Activated naive CD4-positive, alpha-beta T cell treated with anti-CD3 and anti-CD28 coated beads, Interleukin-2, amount 50 U/mL, for 72 hours (primary cell): ENCODE measurements at places on chromosomes 16 and 17. TPM values are rescaled to one million over a fixed set of nuclear protein-coding genes. Genes with fewer than 3 reads are reported as not detected.

Gene LUC7L
- total RNA-seq: 88.3 TPM

Gene TBX21
- 73.5 TPM for total RNA-seq

DNA sequence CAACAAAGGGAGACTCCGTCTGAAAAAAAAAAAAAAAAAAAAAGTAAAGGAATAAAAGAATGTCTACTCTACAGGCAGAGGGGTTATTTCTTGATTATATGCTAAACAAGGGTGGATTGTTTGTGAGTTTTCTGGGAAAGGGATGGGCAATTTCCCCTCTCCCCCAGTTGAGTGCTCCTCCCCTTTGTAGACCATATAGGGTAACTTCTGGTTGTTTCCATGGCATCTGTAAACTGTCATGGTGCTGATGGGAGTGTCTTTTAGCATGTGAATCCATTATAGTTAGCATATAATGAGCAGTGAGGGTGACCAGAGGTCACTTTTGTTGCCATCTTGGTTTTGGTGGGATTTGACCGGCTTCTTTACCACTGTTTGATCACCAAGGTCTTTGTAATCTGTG, 4.2 kb upstream of the NME1 start:
- DNase-seq: no peak

GRCh38 chr17:27981978-27982377, 60.5 kb upstream of the NLK start:
- no peak for DNase-seq

DNA sequence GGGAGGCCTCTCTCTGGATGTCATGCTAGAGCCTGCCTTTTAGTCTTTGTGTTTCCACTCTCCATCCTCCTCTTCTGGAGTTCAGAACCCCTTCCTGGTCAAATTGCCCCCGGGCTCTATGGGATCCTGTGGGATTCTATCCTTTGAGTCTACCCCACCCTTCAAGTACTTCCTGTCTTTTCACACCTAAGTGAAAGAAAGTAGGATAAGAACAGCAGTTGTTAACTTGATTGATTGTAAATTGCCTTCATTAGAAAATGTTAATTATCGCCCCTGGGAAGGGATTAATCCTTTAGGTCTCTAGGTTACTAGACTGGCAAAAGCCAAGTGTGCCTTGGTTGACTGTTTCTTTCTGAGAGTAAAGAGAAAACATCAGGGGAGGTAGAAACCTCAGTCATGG, 30.1 kb downstream of the PRKCB start:
- no peak for DNase-seq

GRCh38 chr17:73623818-73624217, 20.4 kb downstream of the SDK2 start:
- DNase-seq: no peak
